ENCODE measurements at places on chromosomes 2 and 18. TPM values are rescaled to one million over a fixed set of nuclear protein-coding genes. Genes with fewer than 3 reads are reported as not detected.

GRCh38 chr2:65199166-65199565 lies 28.5 kb upstream of the ACTR2 start:
- DNase-seq = no peak

- DNase-seq = no peak
Observed at GRCh38 chr2:11876889-11877288, 130.5 kb downstream of the LPIN1 start.

DNA sequence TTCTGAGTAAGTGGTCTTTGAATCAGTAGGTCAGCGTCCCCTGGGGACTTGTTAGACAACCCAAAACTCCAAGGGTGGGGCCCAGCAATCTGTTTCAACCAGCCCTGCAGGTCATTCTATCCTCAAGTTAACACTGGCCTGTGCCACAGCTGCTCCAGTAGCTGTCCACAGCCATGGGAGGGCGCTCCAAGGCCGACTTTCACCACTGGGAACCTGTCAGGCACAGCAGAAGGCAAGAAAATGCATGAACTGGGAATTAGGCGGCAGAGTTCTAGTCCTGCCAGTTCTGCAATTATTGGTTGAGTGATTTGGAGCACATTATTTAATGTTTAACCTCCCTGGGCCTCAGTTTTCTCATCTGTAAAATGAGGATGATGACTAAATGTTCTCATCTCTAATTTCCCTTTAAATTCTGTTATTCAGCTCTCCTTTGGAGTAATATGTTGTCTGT lies 17.4 kb upstream of the MRPL33 start:
- DNase-seq = peak; percentile 83

DNA sequence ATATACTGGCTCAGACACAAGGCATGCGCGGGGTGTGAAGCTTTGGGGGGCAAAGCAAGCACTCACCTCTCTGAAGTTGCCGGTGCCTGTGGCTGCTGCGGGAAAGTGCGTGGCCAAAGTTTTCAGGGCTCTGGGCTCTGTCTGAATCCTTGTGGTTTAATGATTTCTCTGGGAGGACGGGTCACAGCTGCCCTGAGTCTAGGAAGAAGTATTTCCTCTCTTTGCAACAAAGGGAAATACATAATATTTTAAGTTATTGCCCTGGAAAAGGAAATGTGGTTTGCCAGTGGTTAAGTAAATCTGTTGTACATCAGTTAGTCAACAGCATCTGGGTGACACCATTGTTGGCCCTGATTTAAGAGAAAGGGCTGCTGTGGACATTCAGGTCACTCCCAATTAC lies 56.7 kb upstream of the ZDBF2 start:
- DNase-seq = no peak

- no peak for DNase-seq
Observed at GRCh38 chr2:72134997-72135800, 12.5 kb downstream of the CYP26B1 start.

GRCh38 chr2:85995648-85996529 lies 107.1 kb upstream of the ST3GAL5 start:
- no peak for DNase-seq

GRCh38 chr18:48562075-48562474 lies 23.2 kb downstream of the CTIF start:
- DNase-seq = no peak

GRCh38 chr18:74524097-74524496 lies 10.2 kb upstream of the CNDP1 start:
- DNase-seq = no peak

- DNase-seq = no peak
Observed at GRCh38 chr18:35201256-35201931, 39.4 kb upstream of the ZNF397 start.

- no peak for DNase-seq
Observed at GRCh38 chr2:70835643-70836042, at the start of gene CD207. TSS of gene CD207 (minus strand) at chr2:70835816. CDS start at chr2:70835776, 40 bp downstream.

- DNase-seq = no peak
Observed at GRCh38 chr2:151157000-151157735, 104.5 kb downstream of the RBM43 start.

- no peak for DNase-seq
Observed at GRCh38 chr2:53403792-53404413, 363.7 kb upstream of the CHAC2 start.

DNA sequence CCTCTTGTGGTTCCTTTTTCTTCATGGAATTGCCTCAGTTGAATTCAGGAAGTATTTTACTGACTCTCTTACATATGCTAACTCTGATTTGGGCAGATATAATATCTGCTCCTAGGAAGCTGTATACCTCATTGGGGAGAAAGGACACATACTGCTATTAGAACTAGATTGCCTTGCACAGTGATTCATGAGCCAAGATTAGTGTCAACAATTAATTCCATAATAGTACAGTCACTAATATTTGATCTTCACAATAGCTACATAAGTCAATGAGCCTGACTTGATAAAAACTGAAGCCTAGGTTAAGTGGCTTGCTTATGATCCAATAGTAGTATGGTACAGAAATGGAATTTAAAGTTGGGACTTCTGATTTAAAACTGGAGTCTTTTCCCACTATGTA lies 127.6 kb downstream of the ETAA1 start:
- no peak for DNase-seq

DNA sequence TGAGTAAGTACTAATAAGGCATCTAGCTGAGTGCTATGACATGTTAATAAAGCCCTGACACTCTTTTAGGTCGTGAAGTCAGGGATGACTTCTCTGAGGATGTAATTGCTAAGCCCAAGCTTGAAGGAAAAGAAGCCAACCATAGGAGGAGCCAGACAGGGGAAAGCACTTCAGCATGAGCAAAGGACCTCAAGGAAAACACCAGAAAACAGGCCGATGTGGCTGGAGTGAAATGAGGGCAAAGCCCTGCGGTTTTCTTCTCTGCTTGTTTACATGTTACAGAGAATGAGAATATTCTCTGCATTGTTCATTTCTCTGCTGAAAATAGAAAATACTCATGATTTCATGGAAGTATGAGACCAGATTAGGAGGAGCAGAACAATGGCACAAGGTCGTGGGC lies 112.5 kb upstream of the ARHGAP28 start:
- no peak for DNase-seq

DNA sequence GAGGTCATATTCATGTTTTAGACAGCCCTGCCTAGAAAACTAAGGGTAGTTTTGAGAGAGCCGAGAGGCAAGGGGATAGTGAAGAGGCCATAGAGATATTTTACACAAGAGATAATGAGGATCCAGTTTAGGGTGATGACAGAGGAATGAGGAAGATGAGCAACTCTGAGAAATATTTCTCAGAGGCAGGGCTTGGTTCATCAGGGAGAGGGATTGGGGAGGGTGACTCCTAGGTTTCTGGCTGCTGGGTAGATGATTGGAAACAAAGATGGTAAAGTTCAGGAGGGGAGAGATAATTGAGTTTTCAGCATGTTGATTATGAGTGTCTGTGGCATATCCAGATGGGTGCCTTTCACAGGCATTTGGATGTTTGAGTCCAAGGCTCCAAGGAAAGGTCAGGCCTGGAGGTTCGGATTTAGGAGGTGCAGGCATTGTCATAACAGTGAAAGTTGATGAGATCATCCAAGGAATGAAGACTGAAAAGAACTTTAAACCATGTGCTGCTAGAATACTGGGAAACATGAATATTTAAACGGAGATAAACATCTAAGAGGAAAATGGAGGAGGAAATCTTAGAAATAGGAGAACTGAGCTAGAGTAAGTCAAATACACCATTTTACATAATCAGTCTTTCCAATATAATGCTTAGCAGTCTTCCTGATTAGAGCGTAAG lies 7.4 kb downstream of the MYL12B start:
- no peak for DNase-seq

DNA sequence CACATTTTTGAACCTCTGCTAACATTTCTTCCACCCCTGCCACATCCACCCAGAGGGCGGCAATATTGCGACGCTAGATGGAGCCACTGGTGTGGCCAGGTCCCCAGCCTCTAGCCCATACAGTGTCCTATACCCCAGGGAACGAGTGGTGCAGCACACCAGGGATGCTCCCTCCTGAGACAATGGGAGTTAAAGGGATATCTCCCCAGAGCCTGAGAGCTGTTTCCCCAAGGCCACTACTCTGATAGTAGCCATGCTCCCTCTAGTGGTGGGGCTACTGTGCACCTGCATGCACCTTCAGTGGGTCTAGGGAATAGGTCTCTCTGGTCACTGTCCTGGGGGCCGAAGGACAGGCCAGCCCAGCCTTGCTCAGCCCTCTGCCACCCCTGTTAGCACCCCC lies 336.4 kb upstream of the FSHR start:
- DNase-seq = peak; percentile 2

- DNase-seq = peak; percentile 31
Observed at GRCh38 chr18:51195451-51196117, 1.9 kb downstream of the MEX3C start.

DNA sequence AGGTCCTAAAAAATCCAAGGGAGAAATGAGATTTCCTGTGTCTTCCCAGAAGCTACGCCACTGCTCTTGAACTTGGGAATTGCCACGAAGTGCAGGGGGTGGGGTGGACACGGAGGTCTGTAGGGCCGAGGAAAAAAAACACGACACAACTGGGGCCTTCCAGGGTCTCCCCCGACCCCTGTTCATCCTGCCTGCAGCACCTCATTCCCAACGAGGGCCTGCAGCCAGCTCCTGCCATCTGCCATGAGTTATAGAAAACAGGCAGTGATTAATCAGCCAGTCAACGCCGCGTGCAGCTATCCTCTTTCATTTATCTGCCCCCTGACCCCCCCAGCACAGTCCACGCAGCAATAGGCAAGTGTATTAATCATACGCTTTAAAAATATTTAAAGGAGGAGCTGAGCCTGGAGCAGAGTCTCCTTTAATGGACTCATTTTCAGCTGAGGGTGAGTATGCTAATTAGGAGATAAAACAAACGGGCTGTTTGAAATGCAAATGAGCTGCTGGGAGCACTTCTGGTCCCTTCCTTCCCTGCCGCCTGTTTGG lies 209.9 kb downstream of the TFCP2L1 start:
- DNase-seq = peak; percentile 50

GRCh38 chr2:169036736-169037440 lies 5.8 kb upstream of the ABCB11 start:
- no peak for DNase-seq

DNA sequence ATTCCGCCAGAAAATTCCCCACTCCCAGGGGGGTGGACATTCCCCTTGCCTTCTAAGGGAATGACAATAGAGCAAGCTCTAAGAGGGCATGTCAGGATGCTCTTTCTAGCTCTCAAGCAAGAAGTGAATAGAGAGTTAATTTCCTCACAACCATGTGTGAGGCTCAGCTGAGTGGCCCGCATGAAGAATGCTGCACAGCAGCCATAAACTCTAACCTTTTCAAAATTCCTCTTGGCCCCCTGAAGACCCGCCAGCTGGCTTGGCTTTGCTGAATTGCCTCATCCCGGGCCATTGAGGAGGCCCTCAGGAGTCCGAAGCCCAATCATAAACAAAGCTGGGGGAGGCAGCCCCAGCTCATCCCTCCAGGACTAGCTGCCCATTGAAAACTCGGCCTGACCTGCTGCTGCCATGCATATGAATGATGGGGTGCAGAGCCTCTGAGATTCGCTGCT lies 38.2 kb downstream of the NRP2 start:
- no peak for DNase-seq

DNA sequence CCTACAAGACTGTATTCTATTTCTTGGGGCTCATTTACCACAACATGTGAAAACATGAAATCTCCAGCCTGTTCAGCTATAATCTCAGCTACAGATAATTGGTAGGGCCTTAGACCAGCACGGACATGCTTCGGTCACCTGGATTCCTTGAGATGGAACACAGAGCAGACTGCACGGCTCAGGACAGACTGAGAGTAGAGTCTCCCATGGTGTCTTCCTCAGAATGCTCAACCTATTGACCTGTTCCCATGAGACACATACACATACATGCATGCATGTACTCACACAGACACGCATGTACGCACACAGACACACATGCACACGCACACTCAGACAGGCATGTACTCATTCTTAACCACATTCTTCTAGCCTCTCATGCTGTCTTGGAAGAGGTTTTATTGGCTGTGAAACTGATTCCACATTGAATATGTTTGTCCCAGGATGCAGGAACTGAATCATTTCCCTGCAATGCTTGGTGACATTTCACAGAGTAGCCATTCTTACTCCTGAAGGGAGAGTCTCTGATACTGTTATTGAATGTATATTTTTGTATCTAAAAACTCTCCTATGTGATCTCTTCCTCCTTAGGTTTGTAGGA lies 23.5 kb upstream of the BZW1 start:
- no peak for DNase-seq

- DNase-seq = peak; percentile 1
Observed at GRCh38 chr18:32730620-32731091, 42.2 kb downstream of the KLHL14 start.

DNA sequence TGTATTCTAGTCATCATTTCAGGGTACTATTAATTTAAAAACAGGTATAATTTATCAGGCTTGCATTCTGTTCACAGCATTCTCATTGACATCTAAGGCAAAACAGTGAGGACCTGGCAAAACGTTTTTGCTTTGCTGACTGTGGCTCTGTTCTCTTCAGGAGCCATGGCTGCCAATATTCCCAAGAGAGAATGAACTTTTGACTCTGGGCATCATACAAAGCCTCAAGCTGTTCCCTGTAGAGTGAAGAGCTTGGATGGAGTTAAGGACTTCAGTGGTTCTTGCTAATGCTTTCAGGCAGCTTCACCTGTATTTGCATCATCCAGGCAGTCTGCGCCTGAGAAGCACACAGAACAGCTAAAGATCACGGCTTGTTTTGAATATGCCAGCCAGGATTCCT lies 65.9 kb upstream of the CAVIN2 start:
- no peak for DNase-seq

GRCh38 chr18:906416-907114 lies 1.9 kb downstream of the ADCYAP1 start:
- no peak for DNase-seq

GRCh38 chr2:232883116-232883721 lies 13.2 kb downstream of the SNORC start:
- DNase-seq = no peak

- no peak for DNase-seq
Observed at GRCh38 chr18:13992826-13993540, 77.6 kb upstream of the MC2R start.

The NEB gene
- total RNA-seq = 1.1 TPM

The B3GNT7 gene
- total RNA-seq = 0.76 TPM

The LRRC30 gene
- not detected for total RNA-seq

The SERPINB13 gene
- total RNA-seq = not detected

The IHH gene
- total RNA-seq = 0.14 TPM

The KANSL3 gene
- 59.8 TPM for total RNA-seq

The UGT1A8 gene
- total RNA-seq = not detected

The TMEM198 gene
- 5.3 TPM for total RNA-seq

The CCDC141 gene
- total RNA-seq = 9.4 TPM

The SLC38A11 gene
- total RNA-seq = not detected

The SKOR2 gene
- 0.70 TPM for total RNA-seq

The ALKAL2 gene
- 0.36 TPM for total RNA-seq

The DES gene
- 0.10 TPM for total RNA-seq

The SIGLEC15 gene
- not detected for total RNA-seq

The C1GALT1C1L gene
- total RNA-seq = not detected

The CPO gene
- 0.21 TPM for total RNA-seq

The HIBCH gene
- 15.2 TPM for total RNA-seq

Data from activated T-cell treated with anti-CD3 and anti-CD28 coated beads, Interleukin-2, amount 50 U/mL, for 72 hours (primary cell).